COLO829 (cell line): ENCODE measurements at places on chromosomes 12 and 14.

DNA sequence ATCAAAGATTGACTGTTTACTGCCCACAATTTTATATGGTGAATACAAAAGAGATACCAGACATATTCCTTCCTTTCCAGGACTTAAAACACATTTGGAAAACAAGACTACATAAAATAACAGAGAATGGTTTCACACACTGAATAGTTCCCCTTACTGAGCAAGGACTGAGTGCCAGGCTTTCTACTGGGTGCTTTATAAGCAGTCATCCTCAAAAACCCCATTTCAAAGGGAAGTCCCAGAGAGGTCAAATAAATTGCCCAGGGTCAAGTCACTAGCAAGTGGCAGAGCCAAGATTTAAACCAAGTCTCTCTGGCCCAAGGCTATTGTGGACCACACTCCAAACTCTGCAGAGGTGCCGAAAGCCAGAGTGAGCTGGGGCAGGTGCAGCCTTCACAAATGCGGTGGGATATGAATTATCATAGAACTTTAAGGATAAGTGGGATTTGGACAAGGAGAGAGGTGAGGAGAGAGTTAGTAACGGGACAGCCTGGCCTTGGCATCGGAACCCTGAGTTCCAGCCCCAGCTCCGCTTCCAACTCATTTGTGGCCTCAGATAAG is 9.1 kb upstream of the RPAP3 start:
- DNase-seq = no peak

GRCh38 chr14:93957751-93958566 is 18.4 kb downstream of the ASB2 start:
- DNase-seq = no peak

DNA sequence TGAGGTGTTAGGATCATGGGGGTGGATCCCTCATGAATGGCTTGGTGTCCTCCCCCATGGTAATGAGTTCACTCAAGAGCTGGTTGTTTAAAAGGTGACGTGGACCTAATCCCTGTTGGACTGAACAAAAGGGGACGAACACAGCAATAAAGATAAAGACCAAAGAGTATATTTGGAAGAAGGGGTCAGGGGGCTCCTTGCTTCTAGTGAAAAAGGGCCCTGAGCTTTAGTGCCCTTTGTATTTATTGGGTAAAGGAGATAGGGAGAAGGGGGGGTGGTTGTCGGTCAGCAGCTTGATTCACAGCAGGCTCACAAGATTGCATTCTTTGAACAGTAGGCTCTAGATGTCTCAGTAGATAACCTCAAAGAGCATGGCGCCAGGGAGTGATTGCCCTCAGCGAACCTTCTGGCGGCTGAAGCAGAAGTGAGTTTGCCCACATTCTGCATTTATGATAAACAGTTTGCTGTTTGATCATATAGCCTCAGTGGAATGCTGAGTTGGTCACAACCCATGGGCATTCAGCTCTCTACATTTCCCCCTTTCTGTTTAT is 25.9 kb upstream of the MAPKAPK5 start:
- DNase-seq = no peak

DNA sequence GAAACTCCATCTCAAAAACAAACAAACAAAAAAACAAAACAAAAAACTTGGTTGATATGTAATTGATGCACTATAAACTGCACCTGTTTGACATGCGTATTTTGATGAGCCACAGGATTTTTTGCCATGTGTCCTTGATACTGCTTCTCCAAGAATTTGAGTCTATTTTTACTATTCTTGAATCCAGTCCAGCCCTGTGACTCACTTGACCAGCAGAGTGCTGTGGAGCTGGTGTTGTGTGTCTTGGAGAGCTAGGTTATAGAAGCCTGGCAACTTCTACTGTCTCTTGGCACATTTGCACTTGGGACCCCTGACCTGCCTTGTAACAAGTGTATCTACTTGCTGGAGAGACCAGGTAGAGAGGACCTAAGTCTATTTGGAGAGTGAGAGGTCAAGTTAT is 52.0 kb downstream of the KLRG1 start:
- no peak for DNase-seq

- peak; percentile 71 for DNase-seq
These were observed 58.7 kb downstream of the DRAM1 start for GRCh38 chr12:101935890-101936746.
